Stimulated activated CD8-positive, alpha-beta memory T cell treated with anti-CD3 and anti-CD28 coated beads, Interleukin-4, amount 100 ng/mL, for 1 hour (primary cell): ENCODE measurements at places on chromosomes 11 and 22.

DNA sequence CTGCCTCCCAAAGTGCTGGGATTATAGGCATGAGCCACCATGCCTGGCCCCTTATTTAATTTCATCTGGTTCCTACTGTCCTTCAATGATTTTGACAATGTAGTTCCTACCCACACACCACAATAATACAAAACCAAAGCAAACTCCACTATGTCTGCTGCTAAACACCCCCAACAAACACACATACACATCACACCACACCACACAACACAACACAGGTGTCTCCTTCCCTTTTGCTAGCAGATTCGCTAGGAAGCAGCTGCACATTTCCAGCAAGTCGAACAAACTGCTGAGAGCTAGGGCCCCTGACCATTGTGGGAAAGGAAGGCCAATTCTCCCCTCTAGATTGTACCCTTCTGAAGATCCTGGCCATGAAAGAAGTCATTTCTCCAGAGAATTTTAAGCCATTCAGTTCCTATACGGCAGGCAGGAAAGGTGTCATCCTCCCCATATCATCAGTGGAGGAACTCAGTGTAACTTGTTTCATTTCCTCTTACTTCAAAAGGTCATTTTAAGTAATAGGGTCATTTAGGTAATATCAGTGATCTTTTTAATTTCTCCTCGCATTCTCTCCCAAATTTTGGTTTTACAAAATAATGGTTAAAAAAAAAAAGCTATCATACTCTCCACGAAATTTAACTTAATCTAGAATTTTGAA lies 18.5 kb downstream of the NUMA1 start:
- no peak for DNase-seq

DNA sequence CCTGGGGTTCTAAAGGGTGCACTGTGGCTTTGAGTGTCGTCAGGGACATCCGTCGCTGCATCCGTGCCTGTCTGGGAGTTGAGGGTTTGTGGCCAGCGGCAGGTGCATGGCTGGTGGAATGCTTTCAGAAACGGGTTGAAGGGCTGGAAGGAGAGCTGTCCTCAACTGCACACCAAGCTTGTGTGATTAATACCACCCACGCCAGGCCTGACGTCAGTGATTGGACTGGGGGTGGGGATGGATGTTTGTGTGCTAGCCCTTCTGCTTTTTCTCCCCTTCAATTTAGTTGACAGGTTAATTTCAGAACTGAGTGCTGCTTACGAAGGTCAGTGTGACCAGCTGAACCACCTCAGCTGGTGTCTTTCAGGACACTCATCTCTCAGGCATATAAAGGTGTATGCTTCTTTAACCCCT lies 3.2 kb upstream of the GAB2 start:
- DNase-seq: no peak

GRCh38 chr11:57484141-57484710 lies 23.9 kb downstream of the RTN4RL2 start:
- DNase-seq: no peak

- no peak for DNase-seq
Measured at GRCh38 chr22:40313007-40313406, 33.3 kb upstream of the ADSL start.

DNA sequence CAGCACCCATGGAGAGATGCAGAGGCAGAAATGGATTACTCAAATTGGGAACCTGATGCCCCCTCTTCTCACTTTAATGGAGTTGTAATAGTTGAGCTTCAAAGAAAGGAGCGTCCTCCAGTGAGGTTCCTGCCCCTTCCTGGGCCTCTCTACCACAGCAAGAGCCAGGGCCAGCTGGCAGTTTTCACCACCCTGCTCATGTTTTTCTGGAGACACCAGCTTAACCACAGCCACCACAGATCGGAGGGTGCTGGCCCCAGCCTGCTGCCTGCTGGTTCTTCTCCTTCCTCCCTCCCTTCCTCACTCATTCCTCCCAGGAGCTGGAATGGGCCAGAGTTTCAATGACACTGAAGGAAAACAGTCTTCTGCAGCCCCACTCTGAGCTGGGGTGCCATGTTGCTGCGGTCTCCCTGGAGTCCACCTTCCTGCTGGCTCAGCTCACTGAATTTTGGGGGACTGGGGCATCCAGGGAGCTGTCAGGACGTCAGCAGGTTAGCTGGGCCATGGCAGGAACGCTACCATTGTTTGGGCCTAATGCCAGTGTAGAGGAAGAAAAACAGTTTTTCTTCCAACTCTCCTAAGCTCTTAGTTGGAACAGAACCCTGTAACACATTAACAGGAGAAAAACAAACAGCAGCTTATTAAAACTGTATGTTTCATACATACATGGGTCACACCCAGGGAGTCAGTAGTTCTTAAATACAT lies 57.7 kb downstream of the TRAF6 start:
- no peak for DNase-seq

DNA sequence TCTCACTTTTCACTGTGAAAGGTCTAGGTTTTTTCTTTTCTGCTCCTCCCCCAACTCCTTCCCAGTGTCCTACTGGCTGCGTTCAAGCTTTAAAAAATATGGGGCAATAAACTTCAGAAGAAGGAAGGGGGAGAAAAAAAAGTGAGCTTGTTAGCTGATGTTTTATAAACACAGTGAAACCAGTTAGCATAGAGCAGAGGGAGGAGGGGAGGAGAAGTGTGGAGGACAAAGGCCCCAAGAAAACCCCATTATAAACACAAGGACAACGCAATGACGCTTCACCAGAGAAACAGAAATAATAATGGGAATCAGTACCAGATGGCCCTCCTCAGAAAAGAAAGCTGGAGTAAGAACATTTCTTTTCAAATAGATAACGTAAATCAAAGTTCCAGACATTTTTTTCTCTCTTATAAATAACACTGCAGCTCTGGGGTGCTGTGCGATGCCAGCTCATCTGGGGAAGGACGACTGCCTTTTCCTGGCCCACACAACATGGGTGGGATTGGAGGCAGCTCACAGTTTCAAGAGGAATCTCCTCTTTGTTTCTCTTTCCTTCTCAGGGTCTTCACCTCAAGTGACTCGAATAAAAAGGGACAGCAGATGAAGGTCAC lies 235.4 kb upstream of the NARS2 start:
- DNase-seq: no peak

DNA sequence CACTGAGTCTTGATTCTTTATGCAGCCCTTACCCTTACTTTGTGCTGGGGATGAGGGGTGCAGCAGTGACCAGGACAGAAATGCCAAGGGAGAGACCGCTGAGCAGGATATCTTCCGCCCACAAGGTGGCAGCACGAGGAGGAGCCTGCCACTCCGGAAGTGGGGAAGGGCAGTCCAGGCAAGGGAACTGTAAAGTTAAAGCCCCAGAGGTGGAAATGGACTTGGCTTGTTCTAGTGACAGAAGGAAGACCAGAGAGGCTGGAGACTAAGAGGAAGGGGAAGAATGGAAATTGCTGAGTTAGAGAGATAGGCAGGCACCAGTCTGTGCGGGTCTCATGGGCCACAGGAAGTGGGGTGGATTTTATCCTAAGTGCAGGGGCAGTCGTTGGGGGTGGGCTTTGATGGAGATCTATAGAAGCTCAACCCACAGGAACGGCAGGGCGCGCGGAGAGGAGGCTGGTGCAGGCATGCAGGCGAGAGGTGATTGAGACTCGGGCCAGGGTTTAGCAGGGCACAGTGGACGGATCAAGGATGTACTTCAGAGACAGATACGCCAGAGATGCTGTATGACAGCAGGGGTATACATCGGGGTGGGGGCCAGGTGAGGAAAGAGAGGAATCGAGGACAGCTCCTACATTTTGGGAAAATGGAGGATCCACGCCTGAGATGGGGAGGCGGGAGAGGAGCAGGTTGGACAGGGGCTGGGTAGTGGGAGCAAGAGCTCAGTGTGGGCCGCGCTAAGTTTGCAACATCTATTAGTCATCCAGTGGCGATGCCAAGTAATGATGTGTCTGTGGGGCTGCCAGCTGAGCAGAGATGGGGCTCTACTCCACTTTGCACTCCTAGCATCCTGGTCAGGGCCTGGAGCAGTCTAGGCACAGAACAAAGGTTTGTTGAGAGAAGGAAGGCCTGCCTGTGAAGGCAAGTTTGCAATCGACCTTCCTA lies 3.3 kb upstream of the GRK2 start:
- no peak for DNase-seq

GRCh38 chr11:69498614-69499175 lies 17.2 kb downstream of the LINC01488 start:
- DNase-seq: no peak

DNA sequence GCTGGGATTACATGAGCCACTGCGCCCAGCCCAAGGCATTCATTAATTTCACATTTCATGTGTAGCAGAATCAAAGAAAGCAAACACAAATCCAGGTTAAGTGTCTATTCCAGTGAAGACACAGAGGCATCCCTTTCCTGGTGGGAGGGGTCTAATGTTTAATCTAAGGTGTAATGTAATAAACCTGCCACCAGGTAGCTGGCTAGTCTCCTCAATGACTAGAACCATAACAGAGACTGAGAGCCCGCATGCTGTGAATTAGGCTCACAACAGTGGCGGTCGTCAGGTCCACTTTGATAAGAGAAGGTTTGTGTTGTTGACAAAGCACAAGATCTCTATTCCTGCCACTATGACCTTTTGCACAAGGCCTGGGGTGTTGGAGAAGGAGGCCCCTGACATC lies 64.2 kb upstream of the ADA2 start:
- no peak for DNase-seq

- no peak for DNase-seq
Measured at GRCh38 chr11:2581151-2581930, 118.5 kb downstream of the KCNQ1OT1 start.

GRCh38 chr22:37139762-37140161 lies 10.0 kb downstream of the IL2RB start:
- no peak for DNase-seq

DNA sequence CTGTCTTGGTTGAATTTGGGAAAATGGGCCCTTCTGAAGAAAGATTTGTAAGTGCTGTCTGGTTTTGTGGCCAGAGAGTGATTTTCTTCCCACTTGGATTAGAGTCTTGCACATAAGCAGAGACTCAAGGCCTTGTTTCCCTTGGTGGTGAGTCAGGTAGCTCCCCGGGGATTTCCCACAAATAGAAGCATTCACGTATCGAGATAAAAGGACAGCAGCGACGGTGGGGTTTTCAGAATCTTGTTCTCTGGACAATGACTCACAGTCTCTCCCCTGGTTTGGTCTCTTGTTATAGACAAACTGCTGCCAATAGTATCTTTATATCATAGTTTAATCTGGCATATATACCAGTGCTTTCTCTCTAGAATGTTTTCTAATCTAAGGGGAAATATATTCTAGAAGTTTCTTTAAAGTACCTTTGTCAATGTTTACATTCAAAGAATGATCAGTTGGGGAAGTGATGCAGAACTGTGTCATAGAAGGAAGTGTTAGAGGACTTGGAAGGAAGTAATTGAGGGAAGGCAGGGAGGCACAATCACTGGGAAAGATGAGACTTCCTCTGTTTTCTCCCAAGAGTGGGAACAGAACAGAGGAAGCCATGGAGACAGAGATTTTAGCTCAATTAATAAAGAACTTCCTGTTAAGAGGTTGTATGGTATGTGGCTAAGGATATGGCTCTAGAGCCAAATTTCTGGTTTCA lies 18.1 kb downstream of the POLA2 start:
- DNase-seq: no peak

DNA sequence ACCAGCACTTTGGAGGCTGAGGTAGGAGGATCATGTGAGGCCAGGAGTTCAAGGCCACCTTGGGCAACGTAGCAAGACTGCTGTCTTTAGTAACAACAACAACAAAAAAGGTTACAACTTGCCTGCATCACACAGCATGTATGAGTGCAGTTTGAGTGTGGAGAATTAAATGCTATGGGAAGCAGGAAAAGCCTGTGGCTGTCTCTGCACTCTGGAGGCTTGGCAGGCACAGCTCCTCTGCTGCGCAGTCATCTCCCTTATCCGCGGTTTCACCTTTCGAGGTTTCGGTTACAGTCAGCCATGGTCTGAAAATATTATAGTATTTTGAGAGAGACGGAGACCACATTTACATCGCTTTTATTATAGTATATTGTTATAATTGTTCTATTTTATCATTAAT lies 2.9 kb downstream of the MICAL2 start:
- DNase-seq: no peak

- DNase-seq: no peak
Measured at GRCh38 chr22:41048791-41049717, 43.3 kb upstream of the EP300 start.

- DNase-seq: no peak
Measured at GRCh38 chr11:7439746-7440320, 45.5 kb upstream of the OLFML1 start.

- DNase-seq: no peak
Measured at GRCh38 chr11:32894149-32894827, 1.7 kb downstream of the QSER1 start.

DNA sequence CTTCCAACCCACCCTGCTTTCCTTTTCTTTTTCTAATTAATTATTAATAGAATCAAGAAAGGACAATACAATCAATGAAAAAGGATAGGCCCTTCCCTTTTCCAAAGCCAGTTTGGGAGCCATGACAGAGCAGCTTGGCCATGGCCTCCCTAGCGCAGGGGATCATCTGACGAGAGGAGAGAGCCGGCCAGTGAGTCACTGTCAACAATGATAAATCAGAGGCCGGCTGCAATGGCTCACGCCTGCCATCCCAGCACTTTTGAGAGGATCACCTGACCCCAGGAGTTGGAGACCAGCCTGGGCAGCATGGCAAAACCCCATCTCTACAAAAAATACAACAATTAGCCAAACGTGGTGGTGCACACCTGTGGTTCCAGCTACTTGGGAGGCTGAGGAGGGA lies 27.5 kb upstream of the KRTAP5-7 start:
- no peak for DNase-seq

DNA sequence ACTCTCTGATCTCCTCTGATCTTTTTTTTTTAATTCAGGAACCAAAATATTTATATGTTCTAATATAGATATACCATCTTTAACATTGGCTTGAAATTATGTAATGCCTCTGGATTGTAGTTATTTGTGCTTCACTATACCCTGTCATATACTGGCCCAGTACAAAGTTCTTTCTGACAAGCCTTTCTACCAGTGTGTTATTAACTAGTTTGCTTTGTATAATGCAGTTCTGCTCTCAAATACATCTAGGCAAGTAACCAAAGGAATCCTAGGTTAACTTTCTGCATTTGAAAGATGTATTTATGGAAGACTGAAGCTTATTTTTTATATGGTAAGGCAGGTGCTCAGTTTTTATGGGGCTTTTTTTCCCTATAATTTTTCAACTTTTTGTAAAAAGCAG lies 36.1 kb downstream of the ARHGEF12 start:
- no peak for DNase-seq

GRCh38 chr11:35928688-35929395 lies 15.0 kb upstream of the LDLRAD3 start:
- no peak for DNase-seq

GRCh38 chr11:75442161-75442885 lies 9.3 kb upstream of the KLHL35 start:
- no peak for DNase-seq

DNA sequence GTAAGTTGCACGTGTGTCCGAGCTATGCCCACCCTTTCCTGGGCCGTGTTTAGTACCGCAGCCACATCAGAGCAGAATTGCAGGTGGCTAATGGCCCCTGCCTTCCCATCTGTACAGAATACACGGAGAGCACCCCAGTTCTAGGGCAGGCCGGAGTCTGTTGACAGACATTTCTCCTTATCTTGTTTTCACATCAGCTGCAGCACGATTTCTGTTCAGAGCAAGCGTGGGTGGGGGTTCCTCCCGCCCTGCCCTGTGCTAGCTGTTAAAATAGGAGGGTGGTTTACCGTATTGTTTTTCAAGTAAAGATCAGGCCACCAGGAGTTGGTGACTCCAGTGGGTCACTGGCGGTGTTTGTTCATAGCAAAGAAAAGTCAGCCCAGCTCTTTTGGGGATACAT lies 41.1 kb downstream of the UBASH3B start:
- no peak for DNase-seq

GRCh38 chr11:15764948-15765347 lies 591.4 kb downstream of the SOX6 start:
- no peak for DNase-seq

- DNase-seq: no peak
Measured at GRCh38 chr11:120256178-120256577, 16.2 kb downstream of the POU2F3 start.
